Stimulated activated CD8-positive, alpha-beta memory T cell treated with anti-CD3 and anti-CD28 coated beads, Interleukin-7, amount 100 ng/mL, for 1 hour (primary cell): ENCODE measurements at places on chromosomes 7 and 10.

DNA sequence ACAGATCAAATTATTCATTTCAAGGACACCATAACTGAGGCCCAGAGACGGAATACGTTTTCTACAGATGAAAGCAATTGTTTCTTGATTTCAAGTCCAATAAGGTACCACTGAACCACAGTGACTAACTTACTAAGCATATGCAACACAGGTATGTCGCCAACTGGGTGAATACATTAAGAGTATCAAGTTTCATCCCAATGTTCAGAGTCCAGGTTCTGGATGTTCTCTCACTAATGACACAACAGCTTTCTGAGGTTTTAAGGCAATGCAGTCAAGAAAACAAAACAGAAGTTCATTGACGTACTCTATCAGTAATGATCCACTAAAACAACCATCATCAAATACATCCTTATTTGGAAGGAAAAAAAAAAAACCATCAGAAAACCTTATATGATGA, 35.8 kb downstream of the NSUN6 start:
- no peak for DNase-seq

- DNase-seq = no peak
Measured at GRCh38 chr7:80379034-80379982, 132.6 kb downstream of the GNAT3 start.

DNA sequence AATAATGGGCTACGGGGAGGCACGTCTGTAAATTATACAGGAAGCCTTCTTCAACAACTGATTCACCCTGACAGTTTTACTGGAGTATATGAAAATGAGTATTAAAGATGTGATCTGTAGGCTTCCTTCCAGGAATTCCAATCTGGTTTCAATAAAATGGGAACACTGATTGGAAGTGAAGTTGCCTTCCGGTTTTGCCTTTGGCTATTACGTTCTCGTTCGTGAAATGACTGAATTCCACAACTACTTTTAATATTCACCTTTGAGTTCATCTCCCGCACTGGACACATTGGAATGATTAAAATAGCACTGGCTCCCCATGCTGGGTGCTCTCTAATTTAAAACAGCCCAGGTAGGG, 350.1 kb upstream of the MKI67 start:
- no peak for DNase-seq

GRCh38 chr10:62071846-62072281, 170.4 kb downstream of the ARID5B start:
- no peak for DNase-seq

- no peak for DNase-seq
Measured at GRCh38 chr7:19920166-19920565, 146.7 kb upstream of the TMEM196 start.

DNA sequence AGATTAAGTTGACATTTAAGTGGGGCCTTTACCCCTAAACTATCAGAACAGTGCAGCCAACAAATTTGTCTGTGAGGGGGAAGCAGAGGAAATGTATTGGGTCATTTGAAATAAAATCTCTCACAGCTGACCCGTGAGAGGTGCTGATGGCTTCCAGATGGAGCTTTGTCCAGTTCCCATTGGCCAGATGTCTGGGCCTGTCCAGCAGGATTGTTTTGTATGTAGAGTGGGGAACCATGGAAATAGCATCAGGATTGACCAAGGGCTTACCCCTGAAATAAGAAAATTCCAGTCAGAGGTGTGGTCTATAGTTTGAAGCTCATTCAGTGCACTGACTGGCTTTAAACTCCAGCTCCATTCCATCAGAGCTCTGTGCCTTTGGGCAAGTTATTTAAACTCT, 50.6 kb downstream of the INHBA start:
- no peak for DNase-seq
